ENCODE measurements at places on chromosomes 11 and 22. TPM values are rescaled to one million over a fixed set of nuclear protein-coding genes. Genes with fewer than 3 reads are reported as not detected.

Gene DSCAML1
- 0.69 TPM for total RNA-seq

Gene GTSE1
- 0.12 TPM for total RNA-seq

Gene TESMIN
- total RNA-seq, result 2.4 TPM

Gene TMPRSS6
- 0.29 TPM for total RNA-seq

Gene GAL3ST3
- 0.58 TPM for total RNA-seq

Gene VPREB1
- total RNA-seq, result not detected

- no peak overlapping the region for H3K27ac ChIP-seq
- no peaks in the 10 kb centered on the region for H3K36me3 ChIP-seq
- H3K27me3 ChIP-seq, result no peaks in the 10 kb centered on the region
Observed at GRCh38 chr11:5550440-5551095, 2.2 kb upstream of the OR52H1 start.

GRCh38 chr11:78181185-78181584 lies 7.2 kb downstream of the KCTD21 start:
- no peaks in the 10 kb centered on the region for H3K27me3 ChIP-seq
- DNase-seq, result no peak
- H3K27ac ChIP-seq, result no peak overlapping the region
- no peaks in the 10 kb centered on the region for H3K4me1 ChIP-seq
- H3K4me3 ChIP-seq, result no peak overlapping the region

DNA sequence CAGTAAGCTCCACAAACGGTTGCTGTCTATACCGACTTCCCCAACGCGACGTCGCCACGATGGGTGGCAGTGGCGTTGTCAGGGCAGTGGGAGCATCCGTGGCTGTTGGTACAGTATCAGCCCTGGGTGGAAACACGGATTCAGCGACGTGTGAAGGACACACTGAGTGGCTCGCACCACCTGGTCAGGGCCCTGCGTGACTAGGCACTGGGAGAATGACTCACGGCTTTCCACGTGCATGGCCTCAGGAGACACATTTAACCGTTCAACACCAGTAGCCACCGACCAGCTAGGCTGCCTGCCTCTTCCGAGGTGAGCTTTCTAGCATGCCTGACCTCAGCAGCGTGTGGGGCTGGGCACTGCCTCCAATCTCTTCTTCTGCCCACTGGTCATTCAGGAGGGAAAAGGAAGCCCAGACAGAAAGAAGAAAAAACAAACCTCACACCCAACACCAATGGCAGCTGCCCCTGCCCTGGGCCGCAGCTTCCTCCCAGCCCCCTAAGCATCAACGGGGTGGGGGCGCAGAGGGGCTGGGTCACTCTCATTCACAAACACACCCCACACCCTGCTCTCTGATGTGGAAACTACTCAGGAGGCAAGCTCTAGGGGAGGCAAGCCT lies 59.0 kb downstream of the MYH9 start:
- DNase-seq, result peak; percentile 72
- H3K27ac ChIP-seq, result peak overlapping the region; percentile 92
- H3K27me3 ChIP-seq, result no peaks in the 10 kb centered on the region
- peaks cover 28% of the 10 kb centered on the region for H3K36me3 ChIP-seq
- H3K4me3 ChIP-seq, result no peak overlapping the region

GRCh38 chr22:22909605-22910271 lies 22.1 kb downstream of the IGLL5 start:
- no peak overlapping the region for H3K4me3 ChIP-seq
- no peaks in the 10 kb centered on the region for H3K36me3 ChIP-seq
- H3K4me1 ChIP-seq, result no peaks in the 10 kb centered on the region
- no peak overlapping the region for H3K27ac ChIP-seq
- H3K27me3 ChIP-seq, result no peaks in the 10 kb centered on the region
- DNase-seq, result no peak

- H3K4me1 ChIP-seq, result no peaks in the 10 kb centered on the region
- no peaks in the 10 kb centered on the region for H3K36me3 ChIP-seq
- peak; percentile 41 for DNase-seq
- H3K27me3 ChIP-seq, result no peaks in the 10 kb centered on the region
- H3K4me3 ChIP-seq, result no peak overlapping the region
Observed at GRCh38 chr22:20641198-20641892, 132.6 kb upstream of the SERPIND1 start.

GRCh38 chr11:57087991-57088390 lies 93.8 kb upstream of the LRRC55 start:
- H3K27ac ChIP-seq, result no peak overlapping the region
- H3K4me3 ChIP-seq, result no peak overlapping the region
- DNase-seq, result no peak
- no peaks in the 10 kb centered on the region for H3K4me1 ChIP-seq

GRCh38 chr22:50001388-50002231 lies 11.0 kb downstream of the IL17REL start:
- H3K4me3 ChIP-seq, result no peak overlapping the region
- H3K27me3 ChIP-seq, result no peaks in the 10 kb centered on the region
- H3K36me3 ChIP-seq, result no peaks in the 10 kb centered on the region
- no peak for DNase-seq
- no peak overlapping the region for H3K27ac ChIP-seq

- H3K36me3 ChIP-seq, result no peaks in the 10 kb centered on the region
- no peak overlapping the region for H3K4me3 ChIP-seq
- no peak for DNase-seq
- H3K4me1 ChIP-seq, result no peaks in the 10 kb centered on the region
Observed at GRCh38 chr11:112748713-112749543, 212.3 kb upstream of the NCAM1 start.

- no peak overlapping the region for H3K27ac ChIP-seq
- no peaks in the 10 kb centered on the region for H3K27me3 ChIP-seq
- H3K36me3 ChIP-seq, result no peaks in the 10 kb centered on the region
- no peaks in the 10 kb centered on the region for H3K4me1 ChIP-seq
- H3K4me3 ChIP-seq, result no peak overlapping the region
Observed at GRCh38 chr11:81278991-81279390, 1454.7 kb downstream of the FAM181B start.

DNA sequence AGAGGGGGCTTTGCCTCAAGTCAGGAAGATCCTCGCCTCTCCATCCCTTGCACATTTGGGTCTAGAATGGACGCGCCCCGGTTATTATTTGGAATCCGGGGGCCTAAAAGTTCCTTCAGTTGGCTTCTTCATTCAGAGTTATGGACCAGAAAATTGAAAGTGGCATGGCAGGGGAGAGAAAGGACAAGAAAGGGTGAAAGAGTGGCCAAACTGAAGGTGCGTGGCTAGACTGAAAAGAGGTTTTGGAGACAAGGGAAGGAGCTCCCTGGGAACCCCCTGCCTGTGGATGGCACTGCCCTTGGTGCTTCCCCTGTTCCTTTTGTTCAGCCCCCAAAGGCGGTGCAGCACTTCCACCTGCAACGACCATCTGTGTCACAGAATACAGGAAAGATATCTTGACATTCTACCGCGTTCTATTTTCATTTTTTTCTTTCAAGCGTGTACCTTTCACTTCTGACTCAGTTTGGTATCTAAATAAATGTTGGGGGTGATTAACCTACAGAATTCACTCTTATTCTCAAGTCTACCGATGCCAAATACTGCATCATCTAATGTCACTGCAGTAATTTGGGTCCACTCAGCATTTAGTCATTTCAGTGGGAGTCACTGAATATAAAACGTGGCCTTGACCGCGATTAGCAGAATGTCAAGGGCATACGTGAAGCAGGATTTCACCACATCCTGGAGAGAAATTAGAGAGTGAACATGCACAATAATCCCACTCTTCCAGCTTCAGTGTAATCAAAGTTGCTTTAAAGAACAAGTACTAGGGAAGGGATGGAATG lies 88.1 kb upstream of the ARHGAP32 start:
- peak overlapping the region; percentile 31 for H3K4me3 ChIP-seq
- peak overlapping the region; percentile 34 for H3K27ac ChIP-seq
- H3K4me1 ChIP-seq, result peaks cover 41% of the 10 kb centered on the region
- no peaks in the 10 kb centered on the region for H3K36me3 ChIP-seq
- DNase-seq, result no peak

DNA sequence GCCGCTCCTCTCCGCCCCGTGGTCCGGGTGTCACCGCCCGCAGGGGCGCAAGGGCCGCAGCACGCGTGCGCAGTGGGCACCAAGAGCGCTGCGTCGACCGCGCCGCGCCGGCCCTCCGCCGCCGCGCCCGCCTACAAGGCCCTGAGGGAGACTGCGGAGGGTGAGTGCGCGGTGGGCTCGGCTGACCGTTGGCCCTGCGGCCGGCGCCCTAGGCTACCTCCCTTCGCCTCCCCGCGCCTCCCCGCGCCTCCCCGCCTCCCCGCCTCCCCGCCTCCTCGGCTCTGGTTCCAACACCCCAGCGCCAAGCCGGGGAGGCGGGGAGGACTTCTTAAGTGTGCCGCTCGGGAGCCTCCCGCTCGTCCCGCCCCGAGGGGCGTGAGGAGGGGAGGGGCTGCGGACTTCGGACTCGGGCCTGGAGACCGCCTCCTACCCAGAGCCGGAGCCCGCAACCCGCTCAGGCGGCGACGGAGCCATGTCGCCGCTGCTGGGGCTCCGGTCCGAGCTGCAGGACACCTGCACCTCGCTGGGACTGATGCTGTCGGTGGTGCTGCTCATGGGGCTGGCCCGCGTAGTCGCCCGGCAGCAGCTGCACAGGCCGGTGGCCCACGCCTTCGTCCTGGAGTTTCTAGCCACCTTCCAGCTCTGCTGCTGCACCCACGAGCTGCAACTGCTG lies at the start of gene AQP11:
TSS of gene AQP11 (plus strand) at position 433 of the 673 bp plus-strand sequence. CDS start at position 473, 40 bp downstream.
- no peaks in the 10 kb centered on the region for H3K36me3 ChIP-seq
- H3K4me1 ChIP-seq, result peaks cover 8% of the 10 kb centered on the region
- peak; percentile 92 for DNase-seq
- peak within 1 kb of the TSS; percentile 76 for H3K27ac ChIP-seq
- H3K4me3 ChIP-seq, result peak within 1 kb of the TSS; percentile 85
- no peaks in the 10 kb centered on the region for H3K27me3 ChIP-seq

DNA sequence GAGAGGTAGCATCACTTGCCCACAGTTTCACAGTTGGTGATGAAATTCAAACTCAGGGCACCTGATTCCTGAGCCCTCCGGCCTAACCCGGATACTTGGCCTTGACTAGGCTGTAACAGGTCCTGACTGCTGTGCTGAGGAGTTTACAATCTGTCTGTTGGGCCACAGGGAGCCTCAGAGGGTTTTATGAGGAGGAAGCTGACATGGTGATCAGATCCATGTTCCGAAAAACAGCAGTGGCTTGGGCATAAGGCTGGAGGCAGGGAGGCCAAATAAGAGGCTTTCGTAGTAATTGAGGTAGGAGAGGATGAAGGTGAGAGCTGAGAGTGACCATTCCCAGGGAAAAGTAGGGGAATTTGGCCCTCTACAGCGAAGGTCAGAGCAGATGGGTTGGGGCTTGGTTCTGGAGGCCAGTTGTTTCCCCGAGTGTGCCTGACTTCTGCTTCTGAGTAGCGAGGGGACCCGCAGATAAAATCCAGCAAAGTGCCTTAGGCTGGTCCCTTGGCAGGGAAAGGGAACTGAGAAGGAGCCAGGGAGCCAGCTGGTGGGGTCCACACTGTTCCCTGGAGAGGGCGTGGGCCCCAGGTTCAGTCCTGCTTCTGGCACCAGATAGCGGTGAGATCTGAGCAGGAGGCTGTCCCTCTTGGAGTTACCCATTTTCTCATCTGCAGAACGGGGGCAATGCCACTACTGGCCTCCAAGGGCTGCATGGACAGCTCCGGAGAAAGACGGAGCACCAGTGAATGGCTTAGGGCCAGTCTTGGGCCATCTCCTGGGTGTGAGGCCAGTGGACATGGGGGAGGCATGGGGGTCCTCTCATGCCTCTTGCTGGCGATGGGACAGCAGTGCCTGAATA lies 6.5 kb downstream of the PRDM11 start:
- H3K27ac ChIP-seq, result no peak overlapping the region
- H3K27me3 ChIP-seq, result no peaks in the 10 kb centered on the region
- H3K36me3 ChIP-seq, result no peaks in the 10 kb centered on the region
- no peak for DNase-seq

GRCh38 chr22:26827611-26828010 lies 170.2 kb downstream of the MIAT start:
- H3K4me3 ChIP-seq, result no peak overlapping the region
- no peaks in the 10 kb centered on the region for H3K4me1 ChIP-seq
- no peaks in the 10 kb centered on the region for H3K27me3 ChIP-seq
- no peak overlapping the region for H3K27ac ChIP-seq

DNA sequence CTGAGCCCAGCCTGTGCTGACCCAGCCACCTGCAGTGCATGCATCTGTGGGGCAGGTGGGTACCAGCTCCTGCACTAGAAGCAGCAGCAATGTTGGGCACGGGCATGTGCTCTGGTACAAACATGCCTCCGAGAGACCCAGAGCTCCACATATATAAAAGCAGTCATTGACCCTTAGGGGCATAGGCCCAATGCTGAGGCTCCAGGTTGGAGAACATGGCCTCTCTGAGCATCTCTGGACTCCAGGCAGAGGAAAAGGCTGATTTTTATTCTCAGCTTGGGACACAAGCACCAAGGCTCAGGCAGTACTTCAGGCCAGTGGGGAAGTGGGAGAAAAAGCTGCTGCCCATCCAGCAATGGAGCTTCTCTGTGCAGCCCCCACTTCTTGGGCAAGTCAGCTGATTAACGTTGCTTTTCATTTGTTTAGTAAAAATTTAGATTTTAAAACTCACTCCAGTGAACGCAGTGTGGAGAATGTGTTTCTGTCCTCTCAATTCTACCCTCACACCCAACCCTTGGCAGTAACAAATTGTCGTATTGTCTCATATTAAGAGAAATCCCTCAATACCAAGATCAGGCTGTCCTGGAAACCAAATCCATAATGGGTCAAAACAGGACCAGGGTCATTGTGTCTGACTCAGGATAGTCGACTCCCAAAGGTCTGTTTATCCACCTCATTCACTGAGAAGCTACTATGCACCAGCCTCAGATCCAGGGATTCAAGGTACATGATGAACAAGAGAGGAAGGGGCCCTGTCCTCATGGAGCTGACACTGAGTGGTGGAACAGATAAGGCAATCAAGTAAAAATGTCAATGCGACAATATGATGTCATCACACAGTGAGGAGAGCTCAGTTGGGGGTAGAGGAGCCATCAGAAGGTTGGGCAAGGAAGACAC lies 50.6 kb upstream of the TOP3B start:
- H3K27ac ChIP-seq, result no peak overlapping the region
- DNase-seq, result no peak
- H3K4me3 ChIP-seq, result no peak overlapping the region
- no peaks in the 10 kb centered on the region for H3K36me3 ChIP-seq
- H3K4me1 ChIP-seq, result no peaks in the 10 kb centered on the region

- no peaks in the 10 kb centered on the region for H3K4me1 ChIP-seq
- no peaks in the 10 kb centered on the region for H3K27me3 ChIP-seq
- no peak overlapping the region for H3K4me3 ChIP-seq
- H3K27ac ChIP-seq, result no peak overlapping the region
- no peak for DNase-seq
Observed at GRCh38 chr11:76184551-76184993, 21.7 kb downstream of the WNT11 start.

- no peaks in the 10 kb centered on the region for H3K36me3 ChIP-seq
- no peak overlapping the region for H3K4me3 ChIP-seq
- H3K27me3 ChIP-seq, result no peaks in the 10 kb centered on the region
- no peak overlapping the region for H3K27ac ChIP-seq
Observed at GRCh38 chr11:13313005-13313819, 35.6 kb downstream of the BMAL1 start.

GRCh38 chr11:126662035-126662790 lies 306.7 kb downstream of the ST3GAL4 start:
- H3K27me3 ChIP-seq, result no peaks in the 10 kb centered on the region
- no peak overlapping the region for H3K4me3 ChIP-seq
- no peak for DNase-seq
- H3K27ac ChIP-seq, result no peak overlapping the region
- H3K36me3 ChIP-seq, result no peaks in the 10 kb centered on the region

GRCh38 chr11:83035070-83035854 lies 36.4 kb downstream of the RAB30 start:
- peaks cover 21% of the 10 kb centered on the region for H3K4me1 ChIP-seq
- no peak overlapping the region for H3K27ac ChIP-seq
- no peaks in the 10 kb centered on the region for H3K27me3 ChIP-seq

Data from pancreas (tissue), 10 donors.